Activated T-cell treated with anti-CD3 and anti-CD28 coated beads for 4 hours (primary cell): ENCODE measurements at places on chromosomes 5 and 9.

GRCh38 chr5:146644831-146645230, 128.8 kb upstream of the GPR151 start:
- no peak for DNase-seq

DNA sequence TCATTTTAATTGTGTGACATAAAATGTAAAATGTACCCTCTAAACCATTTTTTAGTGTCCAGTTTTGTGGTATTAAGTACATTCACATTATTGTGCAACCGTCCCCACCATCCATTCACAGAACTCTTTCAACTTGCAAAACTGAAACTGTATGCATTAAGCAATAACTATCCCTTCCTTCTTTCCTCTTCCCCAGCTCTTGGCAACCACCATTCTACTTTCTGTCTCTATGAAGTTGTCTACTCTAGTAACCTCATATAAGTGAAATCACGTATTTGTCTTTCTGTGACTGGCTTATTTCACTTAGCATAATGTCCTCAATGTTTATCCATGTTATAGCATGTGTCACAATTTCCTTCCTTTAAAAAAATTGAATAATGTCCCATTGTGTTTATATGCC, 142.4 kb downstream of the C9orf152 start:
- no peak for DNase-seq

GRCh38 chr5:95619514-95620029, 315 bp upstream of the GPR150 start:
- DNase-seq: no peak

DNA sequence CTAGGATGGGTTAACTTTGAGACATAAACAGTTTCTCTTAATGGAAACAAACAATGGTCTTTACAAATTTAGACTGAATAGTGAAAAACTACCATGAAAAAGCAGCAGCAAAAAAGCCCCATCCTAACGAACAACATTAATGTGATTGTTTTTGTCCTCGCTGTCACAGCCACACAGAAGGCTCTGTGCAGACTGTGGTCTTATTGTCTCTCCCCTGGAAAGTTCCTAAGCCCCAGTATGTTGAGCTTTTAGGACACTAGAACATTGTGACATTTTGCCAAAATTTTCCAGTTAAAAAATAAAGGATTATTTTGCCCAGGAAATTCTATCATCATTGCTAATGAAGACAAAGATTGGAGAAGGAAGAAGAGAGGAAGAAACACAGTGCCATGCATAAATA, 12.6 kb upstream of the SOWAHA start:
- no peak for DNase-seq

GRCh38 chr9:98573749-98574278, 134.9 kb downstream of the GABBR2 start:
- DNase-seq: no peak
